ENCODE measurements at places on chromosomes 11 and 22. TPM values are rescaled to one million over a fixed set of nuclear protein-coding genes. Genes with fewer than 3 reads are reported as not detected.

- no peaks in the 10 kb centered on the region for H3K27me3 ChIP-seq
- no peaks in the 10 kb centered on the region for H3K4me1 ChIP-seq
- H3K27ac ChIP-seq: no peak overlapping the region
- 0 out of 2 replicates have a peak, but pooled peaks cover 4% of the 10 kb centered on the region for H3K36me3 ChIP-seq
- no peak overlapping the region for H3K4me3 ChIP-seq
Measured at GRCh38 chr11:100269516-100269915, 417.6 kb upstream of the ARHGAP42 start.

DNA sequence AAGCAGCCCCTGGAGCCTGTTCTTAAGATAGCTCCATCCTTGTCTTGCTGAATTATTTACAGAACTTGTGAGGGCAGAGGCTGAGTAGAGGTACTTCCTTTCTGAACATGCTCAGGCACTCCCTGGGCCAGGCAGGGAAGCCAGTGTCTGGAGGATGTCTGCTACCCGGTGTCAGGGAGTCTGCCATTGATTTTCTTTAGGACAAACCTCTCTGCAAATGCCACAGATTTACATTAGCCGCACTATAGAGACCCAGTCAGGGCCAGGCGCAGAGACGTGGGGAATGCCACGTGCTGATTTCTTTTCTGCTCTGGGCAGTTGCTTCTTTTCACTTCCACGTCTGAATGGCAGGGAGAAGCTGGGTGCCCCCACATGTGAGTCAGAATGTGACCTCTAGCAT, 585.5 kb downstream of the NTM start:
- no peak overlapping the region for H3K27ac ChIP-seq
- no peak for DNase-seq
- no peaks in the 10 kb centered on the region for H3K27me3 ChIP-seq
- peaks cover 13% of the 10 kb centered on the region for H3K36me3 ChIP-seq

DNA sequence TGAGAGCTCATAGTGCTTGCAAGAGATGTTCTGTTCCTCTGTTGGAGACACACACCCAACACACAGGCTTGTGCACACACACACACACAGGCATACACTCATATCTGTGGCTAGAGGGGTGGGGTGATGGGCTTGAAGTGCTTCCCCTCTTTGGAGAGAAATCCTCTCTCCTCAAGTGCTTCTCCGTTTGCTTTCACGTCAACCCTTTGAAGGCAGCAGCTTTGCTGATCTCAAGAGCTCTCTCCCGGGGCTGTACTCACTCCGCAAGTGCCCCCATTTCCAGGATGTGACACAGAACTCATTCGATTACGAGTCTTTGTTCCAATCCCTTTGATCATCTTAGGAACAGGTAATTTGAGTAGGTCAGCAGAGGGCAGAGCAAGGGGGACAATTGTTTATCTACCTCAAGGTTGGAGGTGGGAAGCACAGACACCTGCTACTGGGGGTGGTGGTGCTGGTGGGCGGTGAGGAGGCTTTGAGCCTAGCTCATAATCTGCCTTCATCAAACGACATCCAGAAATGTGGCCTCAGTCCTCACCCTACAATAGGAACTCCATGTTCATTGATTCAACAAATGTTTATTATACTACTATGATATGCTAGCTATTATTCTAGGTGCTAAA, 529.8 kb upstream of the CADM1 start:
- no peak overlapping the region for H3K27ac ChIP-seq
- no peaks in the 10 kb centered on the region for H3K4me1 ChIP-seq
- H3K27me3 ChIP-seq: no peaks in the 10 kb centered on the region
- H3K4me3 ChIP-seq: no peak overlapping the region
- no peak for DNase-seq

Gene CCDC82
- 15.3 TPM for total RNA-seq

DNA sequence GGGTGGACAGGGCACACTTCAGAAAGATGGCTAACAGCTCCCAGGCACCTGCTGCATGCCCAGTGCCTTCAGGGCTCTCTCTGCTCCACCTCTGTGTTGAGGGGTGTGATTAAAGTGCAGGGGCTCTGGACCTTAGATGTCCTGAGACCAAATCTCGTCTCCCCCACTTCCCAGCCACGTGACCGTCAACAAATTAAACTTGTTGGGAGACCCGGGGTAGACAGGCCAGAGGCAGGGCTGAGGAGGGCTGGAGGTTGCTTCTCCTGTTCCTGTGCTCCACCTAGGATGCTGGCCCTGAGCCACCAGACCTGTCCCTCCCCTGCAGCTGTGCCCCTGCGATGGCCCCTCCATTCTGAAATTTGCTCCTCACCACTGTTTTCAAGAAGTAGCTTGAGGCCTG, 17.0 kb downstream of the NPTXR start:
- no peak overlapping the region for H3K27ac ChIP-seq
- H3K36me3 ChIP-seq: no peaks in the 10 kb centered on the region
- H3K4me3 ChIP-seq: no peak overlapping the region

Gene TSGA10IP
- not detected for total RNA-seq

GRCh38 chr11:69654001-69654659, 13.2 kb downstream of the CCND1 start:
- H3K27me3 ChIP-seq: peaks cover 81% of the 10 kb centered on the region
- peaks cover 34% of the 10 kb centered on the region for H3K4me1 ChIP-seq
- peaks cover 28% of the 10 kb centered on the region for H3K36me3 ChIP-seq
- peak overlapping the region; percentile 69 for H3K27ac ChIP-seq
- no peak for DNase-seq

- peaks cover 50% of the 10 kb centered on the region for H3K4me1 ChIP-seq
- peak overlapping the region; percentile 51 for H3K4me3 ChIP-seq
- H3K27ac ChIP-seq: peak overlapping the region; percentile 38
- H3K36me3 ChIP-seq: peaks cover 9% of the 10 kb centered on the region
Measured at GRCh38 chr11:316031-316701, 2.3 kb downstream of the IFITM1 start.

- H3K4me3 ChIP-seq: no peak overlapping the region
- H3K27me3 ChIP-seq: peaks cover 13% of the 10 kb centered on the region
- H3K4me1 ChIP-seq: peaks cover under 1% of the 10 kb centered on the region
- H3K36me3 ChIP-seq: no peaks in the 10 kb centered on the region
- no peak for DNase-seq
- no peak overlapping the region for H3K27ac ChIP-seq
Measured at GRCh38 chr22:20159076-20159475, 8.2 kb upstream of the CCDC188 start.

Gene TPST2
- total RNA-seq: 68.0 TPM

DNA sequence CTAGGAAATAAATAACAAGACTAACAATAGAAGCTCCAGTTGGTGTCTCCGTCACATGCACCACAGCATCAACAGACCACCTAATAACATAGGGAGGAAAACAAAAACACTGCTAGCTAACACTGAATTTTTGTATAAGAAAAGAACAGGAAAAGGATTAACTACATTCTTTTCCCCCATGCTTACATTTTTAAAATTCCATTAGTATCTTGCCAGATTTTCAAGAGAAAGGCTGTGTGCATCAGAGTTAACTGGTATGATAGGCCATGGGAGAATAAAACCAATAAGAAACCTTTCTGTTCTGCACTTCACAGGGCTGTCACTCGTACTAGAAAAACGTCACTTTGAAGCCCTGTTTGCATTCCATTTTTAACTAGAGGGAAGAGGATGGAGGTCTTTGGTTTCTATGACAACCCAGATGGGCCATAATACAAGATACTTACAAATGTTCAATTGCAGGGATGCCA, 79.0 kb downstream of the LARGE2 start:
- H3K4me3 ChIP-seq: peak overlapping the region; percentile 54
- H3K36me3 ChIP-seq: no peaks in the 10 kb centered on the region
- H3K27ac ChIP-seq: peak overlapping the region; percentile 72
- peak; percentile 53 for DNase-seq

Gene CYTH4
- not detected for total RNA-seq

Gene UCP3
- total RNA-seq: 0.27 TPM

DNA sequence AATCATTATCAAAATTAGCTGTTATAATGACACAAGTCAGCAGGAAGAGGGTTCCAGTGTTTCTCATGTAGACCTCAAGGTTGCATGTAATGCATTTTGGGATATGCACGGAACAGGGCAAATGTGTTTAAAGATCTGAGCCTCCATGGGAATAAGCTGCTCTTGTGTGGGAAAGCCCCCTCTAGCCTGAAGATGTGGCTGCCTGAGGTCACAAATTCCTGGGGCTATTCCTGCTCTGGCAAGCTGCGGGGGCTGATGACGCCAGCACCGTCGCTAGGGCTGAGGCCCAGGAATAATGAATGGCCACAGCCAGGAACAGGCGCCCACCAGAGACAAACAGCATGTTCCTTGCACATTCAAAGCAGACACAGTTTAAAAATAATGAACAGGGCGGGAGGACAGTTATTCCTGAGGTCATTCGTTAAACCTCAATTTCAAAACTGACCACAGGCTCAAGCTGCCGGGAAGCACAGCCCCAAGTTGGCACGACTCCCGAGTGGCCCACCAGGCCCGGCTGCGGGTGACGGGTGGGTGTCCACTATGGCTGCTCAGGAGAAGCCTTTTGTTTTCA, 11.7 kb downstream of the OSBPL5 start:
- peaks cover 67% of the 10 kb centered on the region for H3K4me1 ChIP-seq
- H3K4me3 ChIP-seq: peak overlapping the region; percentile 66
- H3K36me3 ChIP-seq: no peaks in the 10 kb centered on the region
- H3K27me3 ChIP-seq: peaks cover 2% of the 10 kb centered on the region

DNA sequence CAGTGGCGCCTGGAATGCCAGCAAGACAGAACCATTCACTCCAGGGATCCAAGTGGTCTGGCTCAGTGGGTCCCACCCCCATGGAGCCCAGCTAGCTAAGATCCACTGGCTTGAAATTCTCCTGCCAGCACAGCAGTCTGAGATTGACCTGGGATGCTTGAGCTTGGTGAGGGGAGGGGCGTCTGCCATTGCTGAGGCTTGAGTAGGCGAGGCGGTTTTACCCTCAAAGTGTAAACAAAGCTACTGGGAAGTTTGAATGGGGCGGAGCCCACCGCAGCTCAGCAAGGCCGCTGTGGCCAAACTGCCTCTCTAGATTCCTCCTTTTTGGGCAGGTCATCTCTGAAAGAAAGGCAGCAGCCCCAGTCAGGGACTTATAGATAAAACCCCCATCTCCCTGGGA, 125.7 kb upstream of the DDI1 start:
- H3K4me3 ChIP-seq: no peak overlapping the region
- H3K27me3 ChIP-seq: no peaks in the 10 kb centered on the region
- no peak overlapping the region for H3K27ac ChIP-seq
- no peak for DNase-seq

GRCh38 chr11:110435780-110436717, 6.3 kb downstream of the FDX1 start:
- H3K4me3 ChIP-seq: no peak overlapping the region

Gene PNPLA3
- 5.7 TPM for total RNA-seq

Gene PIWIL4
- not detected for total RNA-seq

GRCh38 chr11:44601471-44602370, 36.3 kb downstream of the CD82 start:
- H3K4me1 ChIP-seq: peaks cover 11% of the 10 kb centered on the region
- H3K4me3 ChIP-seq: no peak overlapping the region
- 0 out of 2 replicates have a peak, but pooled peaks cover 4% of the 10 kb centered on the region for H3K36me3 ChIP-seq
- H3K27ac ChIP-seq: no peak overlapping the region
- no peak for DNase-seq
- H3K27me3 ChIP-seq: peaks cover 3% of the 10 kb centered on the region

- H3K27ac ChIP-seq: no peak overlapping the region
- H3K4me3 ChIP-seq: no peak overlapping the region
- H3K36me3 ChIP-seq: no peaks in the 10 kb centered on the region
- no peaks in the 10 kb centered on the region for H3K27me3 ChIP-seq
- no peaks in the 10 kb centered on the region for H3K4me1 ChIP-seq
Measured at GRCh38 chr22:25624476-25624875, 60.0 kb downstream of the GRK3 start.

- H3K4me1 ChIP-seq: peaks cover 42% of the 10 kb centered on the region
- H3K27ac ChIP-seq: no peak overlapping the region
- peaks cover 2% of the 10 kb centered on the region for H3K27me3 ChIP-seq
Measured at GRCh38 chr11:48020092-48020755, 39.9 kb downstream of the PTPRJ start.

DNA sequence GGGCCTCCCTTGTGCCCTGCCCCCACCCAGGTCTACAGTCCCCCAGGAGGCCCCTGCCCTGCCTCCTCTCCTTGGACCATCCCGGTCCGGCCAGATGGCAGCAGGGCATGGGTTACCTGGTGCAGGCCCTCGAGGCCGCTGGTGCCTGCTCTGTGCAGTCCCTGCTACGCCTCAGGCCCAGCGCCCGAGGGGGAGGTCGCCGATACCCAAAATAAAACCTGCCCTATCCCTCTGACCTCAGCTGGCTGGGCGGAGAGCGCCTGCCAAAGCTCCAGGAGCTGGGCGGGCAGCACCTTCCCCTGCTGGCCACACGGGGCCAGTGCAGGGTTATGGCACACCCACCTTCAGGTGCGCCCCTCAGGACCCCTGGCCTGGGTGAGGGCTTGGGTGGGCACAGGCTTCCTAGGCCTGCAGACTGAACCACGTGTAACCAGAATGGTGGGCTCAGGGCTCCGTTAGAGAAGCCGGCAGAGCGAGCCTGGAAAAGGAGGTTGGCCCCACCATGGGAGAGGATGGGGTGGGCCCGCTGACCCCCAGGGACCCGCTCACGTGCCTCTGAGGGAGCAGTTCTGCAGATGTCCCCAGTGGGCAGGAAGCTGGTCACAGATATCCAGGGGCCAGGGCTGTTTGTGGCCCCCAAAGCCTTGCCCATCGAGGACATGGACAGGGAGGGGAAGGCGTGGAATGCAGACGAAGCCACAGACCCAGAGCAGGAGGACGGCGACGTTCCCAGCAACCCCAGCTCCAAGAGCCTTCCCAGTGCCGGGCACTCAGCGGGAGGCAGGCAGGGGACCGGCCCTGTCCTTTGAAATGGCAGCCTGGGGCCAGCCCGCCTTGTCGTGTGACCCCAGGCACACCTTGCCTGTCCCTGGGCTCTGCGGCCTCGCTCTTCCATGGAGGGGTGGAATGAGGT, 1.7 kb upstream of the TNNT3 start:
- H3K27me3 ChIP-seq: peaks cover 7% of the 10 kb centered on the region
- no peak for DNase-seq
- no peak overlapping the region for H3K4me3 ChIP-seq
- no peaks in the 10 kb centered on the region for H3K36me3 ChIP-seq
- no peaks in the 10 kb centered on the region for H3K4me1 ChIP-seq

Gene OR6A2
- total RNA-seq: not detected

Gene PGAP2
- 16.3 TPM for total RNA-seq
